EH (cell line): ENCODE measurements at places on chromosomes 5 and 9.

GRCh38 chr5:19406576-19407365 is 581.2 kb downstream of the CDH18 start:
- no peak for DNase-seq

DNA sequence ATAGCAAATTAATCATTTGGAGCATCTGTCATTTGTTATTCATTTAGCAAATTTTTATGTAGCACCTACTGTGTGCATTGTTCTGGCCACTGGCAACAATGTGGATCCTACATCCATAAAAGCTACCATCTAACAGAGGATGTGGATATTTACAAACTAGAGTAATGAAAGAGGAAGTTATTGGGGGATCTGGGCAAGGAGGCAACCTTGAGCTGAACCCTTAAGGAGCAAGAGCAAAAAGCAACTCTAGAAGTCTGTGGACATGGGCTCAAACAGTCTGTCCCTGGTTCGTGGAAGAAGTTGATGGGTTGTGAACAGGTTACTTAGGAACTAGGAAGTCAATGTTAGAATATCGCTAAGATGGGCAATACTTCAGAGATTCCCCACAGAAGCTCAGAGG is 259.9 kb downstream of the SYK start:
- DNase-seq, result no peak

- DNase-seq, result peak; percentile 26
These were observed 459 bp upstream of the ERAP2 start for GRCh38 chr5:96875791-96876291.

DNA sequence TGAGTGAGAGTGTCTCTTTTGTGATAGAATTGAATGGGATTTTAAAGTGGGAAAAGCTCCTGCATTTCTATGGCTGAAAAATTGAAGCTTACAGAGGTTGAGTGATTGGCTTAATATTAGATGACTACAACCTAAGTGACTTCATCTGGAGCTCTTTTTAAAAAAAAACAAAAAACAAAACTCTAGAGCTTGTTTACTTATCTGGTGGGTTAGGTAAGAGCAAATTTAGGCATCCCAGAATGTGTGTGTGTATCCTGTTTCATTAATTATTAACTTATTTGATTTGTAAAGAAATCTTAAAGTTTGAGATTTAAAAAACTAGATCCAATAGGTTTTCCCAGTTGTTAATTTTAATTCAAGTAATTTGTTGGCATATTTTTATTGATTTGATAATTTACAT is 60.1 kb downstream of the SCAMP1 start:
- no peak for DNase-seq

DNA sequence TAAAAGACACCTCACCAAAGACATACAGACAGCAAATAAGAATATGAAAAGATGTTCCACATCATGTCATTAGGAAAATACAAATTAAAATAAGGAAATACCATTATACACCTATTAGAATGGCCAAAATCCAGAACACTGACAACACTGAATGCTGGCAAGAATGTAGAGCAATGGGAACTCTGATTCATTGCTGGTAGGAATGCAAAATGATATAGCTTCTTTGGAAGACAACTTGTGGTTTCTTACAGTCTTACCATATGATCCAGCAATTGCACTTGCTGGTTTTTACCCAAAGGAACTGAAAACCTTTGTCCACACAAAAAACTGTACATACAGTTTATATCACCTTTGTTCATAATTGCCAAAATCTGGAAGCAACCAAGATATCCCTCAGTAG is 6.5 kb downstream of the TMEM161B start:
- DNase-seq, result peak; percentile 15

GRCh38 chr9:130062750-130063149 is 9.0 kb downstream of the GPR107 start:
- DNase-seq, result no peak
